GM20000 (cell line): ENCODE measurements at places on chromosomes 5 and 9.

DNA sequence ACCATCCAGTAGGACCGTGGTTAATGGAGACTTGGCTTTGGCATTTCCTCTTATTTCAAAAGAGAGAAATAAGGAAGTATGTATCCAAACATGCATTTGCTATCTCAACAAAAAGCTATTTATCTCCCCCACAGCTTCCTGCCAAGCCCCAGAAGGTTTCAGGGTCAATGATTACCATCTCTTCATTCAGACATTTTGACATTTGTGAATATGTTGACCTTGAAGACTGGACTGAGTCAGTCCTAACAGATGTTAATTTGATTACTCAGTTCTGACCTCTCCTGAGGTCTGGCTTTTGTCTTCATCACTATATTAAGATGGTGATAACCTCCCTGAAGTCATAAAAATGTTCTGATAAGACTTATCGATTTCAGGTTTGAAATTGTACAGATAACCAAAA, 479.4 kb downstream of the AGTPBP1 start:
- DNase-seq = no peak

- no peak for DNase-seq
Measured at GRCh38 chr5:167271081-167271480, 1020.4 kb upstream of the WWC1 start.

- DNase-seq = no peak
Measured at GRCh38 chr5:52255308-52255707, 532.4 kb upstream of the ITGA1 start.

- no peak for DNase-seq
Measured at GRCh38 chr9:131546336-131547084, 1.2 kb downstream of the PRRT1B start.

DNA sequence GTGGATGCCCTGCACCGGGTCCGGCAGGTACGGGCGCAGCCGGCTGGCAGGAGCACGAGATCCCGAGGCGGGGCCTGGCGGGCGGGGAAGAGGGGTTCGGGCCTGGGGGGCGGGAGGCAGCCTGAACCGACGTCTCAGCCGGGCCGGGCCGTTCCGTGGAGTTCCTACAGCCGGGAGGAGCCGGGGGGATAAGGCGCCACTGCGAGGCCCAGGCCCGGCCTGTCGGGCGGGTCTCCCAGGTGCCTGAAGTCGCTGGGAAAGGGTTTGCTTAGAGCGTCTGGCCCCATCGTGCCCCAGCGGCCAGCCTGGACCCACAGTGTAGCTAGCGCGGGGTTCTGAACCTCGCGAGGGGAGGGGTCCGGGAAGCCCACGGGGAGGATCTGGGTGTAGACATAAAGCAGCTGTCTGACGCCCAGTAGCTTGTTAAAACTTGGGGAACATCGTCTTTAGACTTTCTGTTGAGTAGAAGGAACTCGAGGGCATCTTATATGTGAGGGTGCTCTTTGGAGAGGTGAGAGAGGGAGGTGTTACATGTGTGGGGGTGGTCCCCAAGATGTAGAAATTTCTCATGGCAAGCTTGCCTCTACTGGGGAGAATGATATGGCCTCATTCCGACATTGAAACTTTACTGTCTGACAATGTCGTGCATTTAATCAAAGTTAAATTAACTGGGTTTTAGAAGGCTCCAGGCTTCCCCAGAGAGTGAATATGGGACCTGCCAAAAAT, 524 bp downstream of the FUBP3 start:
- DNase-seq = no peak

DNA sequence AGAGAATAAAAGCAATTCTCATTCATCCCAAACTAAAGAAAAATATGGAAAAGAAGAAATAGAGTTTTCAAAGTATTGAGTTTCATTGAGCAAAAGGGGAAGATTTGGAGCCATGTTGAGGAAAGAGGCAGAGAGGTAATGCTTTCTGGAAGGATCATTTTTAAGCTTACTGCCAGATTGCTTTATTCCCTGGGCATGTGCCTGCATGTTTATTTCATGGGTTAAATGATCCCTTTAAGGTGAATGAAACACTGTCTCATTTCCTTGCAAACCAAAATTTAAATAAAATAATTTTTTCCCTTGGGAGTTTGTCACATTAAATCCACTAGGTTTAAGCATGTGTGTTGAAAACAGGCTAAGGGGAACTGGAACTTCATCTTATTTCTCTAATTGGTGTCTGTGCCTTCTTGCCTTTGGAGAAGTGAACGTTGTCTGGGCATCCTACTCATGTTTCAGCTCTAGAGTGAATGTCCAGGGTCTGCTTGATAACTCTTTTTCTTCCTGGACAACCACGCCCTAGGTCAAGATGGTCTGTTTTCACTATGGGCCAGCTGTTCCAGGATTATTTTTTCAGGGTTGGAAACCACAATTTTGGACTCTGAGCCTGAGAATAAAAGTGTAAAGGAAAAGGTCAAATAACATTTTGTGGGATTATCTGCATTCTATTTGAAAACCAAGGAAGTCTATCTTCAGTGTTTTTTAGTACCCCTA, 114.1 kb upstream of the ELL2 start:
- no peak for DNase-seq

DNA sequence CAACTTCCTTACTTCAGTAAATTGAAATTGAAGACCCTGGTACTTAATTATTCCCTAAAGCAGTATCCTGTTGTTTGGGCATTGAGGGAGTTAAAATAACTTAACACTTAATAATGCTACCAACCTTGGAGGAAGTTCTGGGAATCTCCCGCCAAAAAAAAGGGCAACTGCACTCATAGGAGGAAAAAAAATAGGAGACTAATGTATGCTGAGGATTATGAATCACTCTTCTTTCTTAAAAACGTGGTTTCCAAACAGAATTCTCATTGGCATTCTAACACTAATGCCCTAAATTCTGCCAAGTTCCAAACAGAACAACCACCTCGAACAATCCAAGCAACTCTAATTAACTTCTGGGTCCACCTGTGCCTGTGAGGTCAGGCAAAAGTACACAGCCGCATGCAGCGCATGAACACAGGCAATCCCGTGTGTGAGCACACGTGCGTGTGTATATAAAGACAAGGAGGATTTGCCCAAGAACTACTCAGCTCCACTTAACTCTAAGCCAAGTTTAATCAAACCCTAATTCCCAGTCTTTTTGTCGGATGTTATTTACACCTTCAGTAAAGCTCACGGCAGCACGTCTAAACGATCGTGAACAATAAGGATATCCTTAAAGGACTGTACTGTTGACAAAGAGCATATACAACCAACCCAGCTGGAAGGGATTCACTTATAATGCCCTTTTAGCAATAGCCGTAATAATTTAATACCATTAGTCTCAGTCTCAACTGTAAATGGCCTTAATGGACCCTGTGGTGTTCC, 78.4 kb downstream of the EBF1 start:
- DNase-seq = no peak

DNA sequence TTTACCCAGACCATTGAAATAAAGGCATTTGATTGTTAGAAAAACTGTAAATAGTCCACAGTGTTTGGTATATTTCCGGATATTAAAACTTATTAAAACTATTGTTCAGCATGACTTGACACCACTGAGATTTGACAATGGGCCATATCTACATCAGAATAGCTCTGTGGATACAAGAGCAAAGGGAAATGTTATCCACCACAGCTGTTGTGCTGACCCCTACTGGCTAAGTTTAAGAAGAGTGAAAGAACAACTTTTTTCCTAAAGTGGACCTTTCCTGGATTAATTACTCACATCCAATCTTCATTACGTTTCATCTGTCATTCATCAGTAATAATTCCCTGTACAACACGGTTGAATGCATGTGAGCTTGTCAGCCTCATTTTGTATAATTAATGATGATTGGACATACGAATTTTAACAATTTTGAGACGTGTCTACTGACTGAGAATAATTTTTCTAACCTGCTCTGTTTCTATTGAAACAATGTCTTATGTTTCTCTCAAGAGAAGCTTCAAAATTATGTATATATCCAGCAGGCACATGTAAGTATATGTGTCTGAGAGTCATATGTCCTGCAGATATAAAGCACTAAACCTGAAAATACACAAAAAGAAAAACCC, 1952.6 kb downstream of the MAT2B start:
- no peak for DNase-seq

- no peak for DNase-seq
Measured at GRCh38 chr9:89837162-89837933, 232.5 kb downstream of the GADD45G start.

DNA sequence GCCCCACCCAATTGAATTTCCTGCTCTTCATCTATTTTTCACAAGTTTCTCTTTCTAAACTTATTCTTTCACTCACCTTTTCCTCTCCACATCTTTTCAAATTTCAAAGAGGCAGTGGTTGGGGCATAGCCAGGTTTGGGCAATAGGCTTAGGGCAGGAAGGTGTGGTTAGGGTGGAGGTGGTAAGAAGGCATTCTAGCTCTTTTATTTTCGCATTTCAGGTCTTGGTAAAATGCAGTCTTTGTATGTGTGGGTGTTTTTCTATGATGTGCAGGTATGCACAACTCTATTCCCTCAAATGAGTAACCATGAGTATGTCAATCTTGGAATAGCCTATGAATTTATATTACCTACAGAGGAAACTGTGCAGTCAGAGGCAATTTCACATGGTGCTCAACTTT, 129.8 kb upstream of the IFNE start:
- no peak for DNase-seq

- DNase-seq = no peak
Measured at GRCh38 chr9:73916016-73916673, 581.0 kb upstream of the RORB start.

DNA sequence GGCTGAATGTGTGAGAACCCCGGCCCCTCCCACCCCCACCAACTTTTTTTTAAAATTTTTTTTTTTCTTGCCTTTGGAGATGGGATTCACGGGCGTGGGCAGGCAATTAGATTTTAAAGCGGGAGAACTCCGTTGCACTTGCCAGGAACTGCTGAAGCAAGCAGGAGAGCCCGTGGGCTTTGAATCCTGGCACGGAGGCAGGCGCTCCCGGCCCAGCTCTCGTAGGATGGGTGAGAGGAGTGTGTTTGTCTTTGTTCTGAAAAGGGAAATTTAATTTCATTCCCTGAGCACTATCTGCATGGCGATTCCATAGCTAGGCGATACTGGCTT, 54.3 kb upstream of the BOD1 start:
- no peak for DNase-seq

GRCh38 chr5:146001544-146002190, 65.3 kb downstream of the SH3RF2 start:
- no peak for DNase-seq

GRCh38 chr5:136484808-136485325, 119.5 kb upstream of the TRPC7 start:
- no peak for DNase-seq

DNA sequence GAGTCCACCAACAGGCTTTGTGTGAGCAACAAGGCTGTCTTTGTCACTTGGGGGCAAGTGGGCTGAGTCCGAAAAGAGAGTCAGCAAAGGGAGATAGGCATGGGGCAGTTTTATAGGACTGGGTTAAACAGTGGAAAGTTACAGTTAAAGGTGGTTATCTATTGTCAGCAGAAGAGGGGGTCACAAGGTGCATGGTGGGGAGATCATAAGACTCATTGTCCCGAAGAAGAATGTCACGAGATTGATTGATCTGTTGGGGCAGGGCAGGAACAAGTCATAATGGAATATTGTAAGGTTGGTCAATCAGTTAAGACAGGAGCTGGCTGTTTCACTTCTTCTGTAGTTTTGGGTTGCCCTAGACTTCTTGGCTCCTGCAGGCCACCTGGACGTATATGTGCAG, 7.6 kb upstream of the HMGCS1 start:
- no peak for DNase-seq

- no peak for DNase-seq
Measured at GRCh38 chr9:72356041-72356582, 8.9 kb downstream of the ZFAND5 start.

GRCh38 chr9:110029429-110029955, 178.5 kb downstream of the C9orf152 start:
- DNase-seq = no peak

GRCh38 chr5:59711310-59711709, 182.2 kb downstream of the PDE4D start:
- no peak for DNase-seq

DNA sequence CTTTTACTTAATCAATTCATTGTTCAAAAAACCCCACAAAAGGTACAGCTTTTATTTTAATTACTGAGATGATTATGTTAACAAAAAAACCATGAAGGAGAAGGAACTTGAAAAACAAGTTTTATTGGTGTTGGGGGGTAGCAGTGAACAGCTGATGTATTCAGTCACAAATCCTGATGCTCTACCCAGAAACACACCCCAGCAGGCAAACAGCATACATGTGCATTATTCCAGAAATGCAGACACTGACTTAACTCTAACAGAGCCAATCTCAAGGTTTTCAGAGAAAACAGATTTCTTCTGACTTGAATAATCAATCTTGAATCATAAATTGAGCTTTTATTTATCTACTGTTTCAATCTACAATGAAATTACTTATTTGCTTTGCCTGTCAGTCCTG, 175.2 kb downstream of the ZSWIM6 start:
- no peak for DNase-seq

DNA sequence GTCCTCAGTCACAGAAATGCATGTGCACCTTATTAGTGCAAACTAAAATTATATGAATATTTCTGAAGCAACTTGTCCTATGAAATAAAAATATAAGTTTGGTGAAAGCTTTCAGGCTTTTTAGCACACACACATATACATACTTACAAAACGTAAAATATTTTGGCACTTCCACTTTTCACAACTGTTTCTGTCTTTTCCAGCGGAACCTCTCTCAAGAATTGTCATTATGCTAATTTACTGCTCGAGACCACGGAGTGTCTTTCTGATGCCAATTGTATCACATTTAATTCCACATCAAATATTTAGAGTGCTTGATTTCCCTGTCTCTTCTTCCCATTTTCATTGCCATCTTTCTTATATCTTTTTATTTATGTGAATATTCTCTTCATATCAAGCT, 100.4 kb downstream of the MEF2C start:
- no peak for DNase-seq

- no peak for DNase-seq
Measured at GRCh38 chr5:6950860-6951259, 237.6 kb downstream of the TENT4A start.

GRCh38 chr5:168370831-168371230, 79.4 kb downstream of the WWC1 start:
- no peak for DNase-seq

- DNase-seq = no peak
Measured at GRCh38 chr9:38274800-38275199, 117.7 kb upstream of the ALDH1B1 start.
